Esophagus mucosa (tissue), 1 donor: ENCODE measurements at places on chromosomes 13 and 19.

- ATAC-seq: no peak
These were observed 37.6 kb downstream of the SPRY2 start for GRCh38 chr13:80303225-80303811.

DNA sequence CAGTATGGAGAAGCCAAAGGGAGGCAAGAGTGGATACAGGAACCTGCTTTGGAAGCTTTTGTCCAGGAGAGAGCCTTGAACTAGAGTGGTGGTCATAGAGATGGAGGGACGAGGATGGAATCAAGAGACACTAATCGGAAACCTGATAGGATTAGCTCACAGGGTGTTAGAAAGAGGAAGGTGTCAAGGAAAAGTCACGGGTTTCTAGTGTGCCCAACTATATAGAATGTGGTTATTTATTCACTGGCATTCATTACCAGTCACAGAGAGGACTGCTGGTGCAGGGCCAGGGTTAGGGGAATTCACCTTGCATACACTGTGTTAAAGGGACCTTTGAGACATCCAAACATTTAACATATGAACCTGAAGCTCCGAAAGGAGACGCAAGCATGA lies 43.4 kb upstream of the URAD start:
- no peak for ATAC-seq

- peak; percentile 81 for ATAC-seq
These were observed 47.6 kb downstream of the PTPRS start for GRCh38 chr19:5292822-5293611.

DNA sequence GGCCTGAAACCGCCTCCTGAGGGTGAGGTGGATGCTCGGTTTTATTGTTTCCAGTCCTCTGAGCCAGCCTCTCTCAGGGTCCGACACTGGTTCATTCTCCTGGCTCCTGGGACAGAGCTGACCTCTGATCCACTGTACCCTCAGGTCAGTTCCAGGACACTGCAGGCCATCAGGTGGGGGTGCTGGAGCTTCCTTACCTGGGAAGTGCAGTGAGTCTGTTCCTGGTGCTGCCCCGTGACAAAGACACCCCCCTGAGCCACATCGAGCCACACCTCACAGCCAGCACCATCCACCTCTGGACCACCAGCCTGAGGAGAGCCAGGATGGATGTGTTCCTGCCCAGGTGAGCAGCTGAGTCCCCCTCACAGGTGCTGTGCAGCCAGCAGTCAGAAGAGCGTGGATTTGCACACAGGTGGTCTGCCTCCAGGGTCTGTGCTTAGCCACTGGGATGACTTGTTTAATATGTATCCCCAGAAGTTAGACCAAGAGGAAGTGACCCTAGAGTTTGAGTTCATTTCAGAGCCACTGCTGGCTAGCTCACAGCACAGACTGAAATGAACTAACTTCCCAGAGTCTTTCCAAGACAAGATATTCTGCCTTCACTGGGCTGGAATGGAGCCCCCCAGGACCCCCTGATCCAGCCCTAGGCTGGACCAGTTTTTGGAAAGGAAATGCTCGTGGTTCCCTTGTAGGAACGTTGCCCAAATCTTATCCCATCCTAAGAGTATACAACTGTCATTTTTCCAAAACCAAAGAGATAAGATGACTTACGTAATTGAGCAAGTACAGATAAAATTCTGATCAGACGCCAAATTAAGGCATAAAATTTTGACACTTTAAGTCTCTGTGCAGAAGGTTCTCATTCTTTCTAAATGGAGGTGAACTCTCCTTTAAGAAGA lies 8.8 kb downstream of the SERPINE3 start:
- peak; percentile 25 for ATAC-seq

GRCh38 chr19:48635263-48635965 lies 1.8 kb downstream of the DBP start:
- peak; percentile 39 for ATAC-seq

- ATAC-seq: no peak
These were observed 233.3 kb downstream of the KLF5 start for GRCh38 chr13:73292127-73292526.

DNA sequence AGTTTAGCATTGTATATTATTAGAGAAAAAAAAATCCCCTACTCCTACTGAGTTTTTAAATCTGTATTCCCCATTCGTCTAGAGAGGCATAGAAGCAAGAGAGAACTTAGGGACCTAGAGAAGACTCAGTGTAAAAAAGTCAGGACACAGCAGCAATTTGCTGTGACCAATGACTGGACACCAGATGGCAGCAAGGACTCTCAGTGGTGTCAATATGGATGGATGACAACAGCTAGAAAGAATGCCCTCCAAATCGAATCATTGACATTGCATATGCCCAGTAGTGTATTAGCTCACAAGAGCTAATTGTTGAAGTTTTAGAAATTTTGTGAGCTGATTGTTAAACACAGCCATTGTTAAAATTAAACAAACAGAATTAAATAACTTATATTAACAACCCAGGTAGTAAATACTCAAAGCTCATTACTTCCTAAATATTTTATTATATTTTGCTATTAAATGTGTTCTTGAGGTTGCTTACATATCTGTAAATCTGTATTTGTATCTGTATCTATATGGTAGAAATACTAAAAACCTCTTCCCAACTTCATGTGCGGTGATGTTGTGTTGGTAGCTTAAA lies 43.9 kb downstream of the SIAH3 start:
- ATAC-seq: no peak

- no peak for ATAC-seq
These were observed 6.7 kb upstream of the DIAPH3 start for GRCh38 chr13:60170414-60170813.

GRCh38 chr19:36688058-36688457 lies 646 bp downstream of the ZNF567 start:
- ATAC-seq: no peak

- no peak for ATAC-seq
These were observed 11.3 kb downstream of the ELAVL1 start for GRCh38 chr19:7994114-7994513.

- no peak for ATAC-seq
These were observed 29.6 kb downstream of the ACSBG2 start for GRCh38 chr19:6164906-6165531.
